ENCODE measurements at places on chromosomes 7 and 10.

DNA sequence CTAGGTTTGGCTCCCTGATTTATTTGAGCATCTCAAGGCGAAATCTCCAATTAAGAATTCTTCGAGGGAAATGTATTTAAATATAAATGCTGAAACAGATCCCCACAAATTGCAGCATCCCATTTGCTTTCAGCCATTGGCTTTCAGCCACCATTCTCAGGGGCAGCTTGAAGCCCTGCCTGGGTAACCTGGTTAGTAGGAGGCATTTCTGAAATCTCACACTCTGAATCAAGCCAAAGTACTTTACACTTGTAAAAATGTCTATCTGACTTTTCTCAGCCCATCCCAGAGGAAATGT is 49.1 kb downstream of the GCC1 start:
- no peak for DNase-seq

DNA sequence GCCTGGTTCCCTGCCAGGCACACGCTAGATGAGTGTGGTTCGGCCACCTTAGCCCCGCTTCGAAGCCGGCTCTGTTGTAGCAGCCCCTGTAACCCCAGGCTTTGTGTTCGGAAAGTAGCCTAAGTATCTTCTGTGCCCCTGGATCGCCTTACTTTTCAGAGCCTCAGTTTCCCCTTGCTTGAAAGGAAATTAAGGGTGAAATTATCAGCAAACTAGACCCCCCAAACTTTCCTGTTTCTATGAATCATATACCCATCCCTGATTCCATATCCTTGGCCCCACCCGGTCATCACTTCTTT is 312 bp downstream of the PDCD11 start:
- no peak for DNase-seq

- DNase-seq, result peak; percentile 62
Observed at GRCh38 chr7:108347616-108348015, 108.6 kb downstream of the NRCAM start.

DNA sequence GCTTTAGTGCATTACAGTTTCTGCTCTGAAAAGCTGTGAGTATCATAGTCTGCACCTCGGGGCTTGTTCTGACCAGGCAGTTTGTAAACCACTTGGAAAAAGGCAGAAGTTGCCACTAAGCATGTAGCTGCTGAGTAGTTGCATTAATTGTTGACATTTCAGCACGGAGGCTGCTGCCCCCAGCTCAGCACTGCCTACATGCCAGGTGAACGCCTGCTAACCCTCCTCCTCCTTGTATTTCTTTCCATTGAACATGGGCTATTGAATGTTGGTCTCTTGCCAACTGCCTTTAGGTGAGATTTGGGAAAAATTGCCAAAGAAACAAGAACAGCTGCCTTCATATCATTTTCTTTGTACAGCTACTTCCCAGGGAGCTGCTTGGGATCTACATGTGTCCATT is 164.2 kb downstream of the RAPGEF5 start:
- DNase-seq, result no peak

DNA sequence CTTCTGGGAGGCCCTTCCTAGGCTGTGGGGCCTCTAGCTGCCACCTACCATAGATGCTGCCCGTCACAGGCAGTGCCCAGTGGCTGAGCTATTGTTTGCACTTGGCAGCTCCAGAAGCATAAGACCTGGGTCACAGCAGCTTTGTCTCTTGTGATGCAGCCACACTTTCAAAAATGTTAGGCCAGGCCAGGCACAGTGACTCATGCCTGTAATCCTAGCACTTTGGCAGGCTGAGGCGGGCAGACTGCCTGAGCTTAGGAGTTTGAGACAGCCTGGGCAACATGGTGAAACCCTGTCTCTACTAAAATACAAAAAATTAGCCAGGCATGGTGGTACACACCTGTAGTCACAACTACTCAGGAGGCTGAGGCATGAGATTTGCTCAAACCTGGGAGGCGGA is 9.5 kb upstream of the KAZALD1 start:
- DNase-seq, result peak; percentile 71

DNA sequence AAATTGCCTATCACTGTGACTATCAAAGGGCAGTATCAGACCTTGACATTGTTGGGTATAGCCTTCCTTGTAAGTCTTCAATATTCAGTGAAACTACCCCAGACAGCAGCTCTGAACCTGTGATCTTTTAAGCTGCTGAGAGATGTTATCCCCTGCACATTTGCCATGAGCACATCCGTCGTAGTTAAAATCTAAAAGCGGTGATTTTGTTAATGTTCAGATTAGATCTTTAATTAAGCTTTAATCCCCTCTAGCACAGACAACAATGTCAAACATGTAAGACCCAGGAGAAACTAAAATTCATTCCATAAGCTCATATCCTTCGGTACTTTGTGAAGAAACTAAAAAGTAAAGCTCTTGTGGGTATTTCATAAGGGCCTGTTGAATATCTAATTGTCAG is 105.8 kb downstream of the MALRD1 start:
- DNase-seq, result no peak

- peak; percentile 62 for DNase-seq
Observed at GRCh38 chr7:115094163-115094562, 172.3 kb downstream of the MDFIC start.

DNA sequence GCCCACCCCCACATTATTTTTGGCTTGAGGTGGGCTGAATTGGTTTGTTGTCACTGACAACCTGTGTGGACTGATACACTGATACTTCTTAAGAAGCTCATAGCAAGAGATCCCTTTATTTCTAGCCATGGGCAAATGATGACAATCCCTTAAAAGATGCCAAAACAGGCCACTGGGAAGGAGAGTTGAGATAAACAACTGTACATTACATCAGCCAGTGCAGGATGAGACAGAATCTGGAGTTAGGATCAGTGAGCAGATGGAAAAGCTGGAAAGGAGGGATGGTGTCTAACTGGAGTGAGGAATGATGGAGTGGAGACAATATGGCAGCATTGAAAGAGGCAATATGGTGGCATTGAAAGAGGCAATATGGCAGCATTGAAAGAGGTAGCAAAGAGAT is 195.9 kb upstream of the LYZL2 start:
- no peak for DNase-seq

DNA sequence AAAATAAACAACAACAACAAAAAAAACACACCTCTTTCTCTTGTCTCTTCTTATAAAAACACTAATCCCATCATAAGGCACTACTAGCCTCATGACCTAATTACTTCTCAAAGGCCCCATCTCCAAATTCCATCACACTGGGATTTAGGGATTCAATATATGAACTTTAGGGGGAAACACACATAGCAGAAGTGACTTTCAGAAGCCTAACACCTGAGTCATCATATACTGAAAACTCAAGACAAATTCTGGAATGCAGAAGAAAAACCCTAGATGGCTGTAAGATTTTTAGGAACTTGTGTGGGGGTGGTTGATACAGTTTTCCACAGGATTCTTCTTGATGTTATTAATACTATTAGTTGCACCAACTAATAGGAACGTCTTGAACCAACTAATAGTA is 33.7 kb upstream of the CSTF2T start:
- peak; percentile 84 for DNase-seq

- DNase-seq, result peak; percentile 77
Observed at GRCh38 chr10:30803892-30804322, 174.4 kb upstream of the LYZL2 start.

GRCh38 chr10:127945948-127946711 is 39.2 kb downstream of the PTPRE start:
- no peak for DNase-seq

DNA sequence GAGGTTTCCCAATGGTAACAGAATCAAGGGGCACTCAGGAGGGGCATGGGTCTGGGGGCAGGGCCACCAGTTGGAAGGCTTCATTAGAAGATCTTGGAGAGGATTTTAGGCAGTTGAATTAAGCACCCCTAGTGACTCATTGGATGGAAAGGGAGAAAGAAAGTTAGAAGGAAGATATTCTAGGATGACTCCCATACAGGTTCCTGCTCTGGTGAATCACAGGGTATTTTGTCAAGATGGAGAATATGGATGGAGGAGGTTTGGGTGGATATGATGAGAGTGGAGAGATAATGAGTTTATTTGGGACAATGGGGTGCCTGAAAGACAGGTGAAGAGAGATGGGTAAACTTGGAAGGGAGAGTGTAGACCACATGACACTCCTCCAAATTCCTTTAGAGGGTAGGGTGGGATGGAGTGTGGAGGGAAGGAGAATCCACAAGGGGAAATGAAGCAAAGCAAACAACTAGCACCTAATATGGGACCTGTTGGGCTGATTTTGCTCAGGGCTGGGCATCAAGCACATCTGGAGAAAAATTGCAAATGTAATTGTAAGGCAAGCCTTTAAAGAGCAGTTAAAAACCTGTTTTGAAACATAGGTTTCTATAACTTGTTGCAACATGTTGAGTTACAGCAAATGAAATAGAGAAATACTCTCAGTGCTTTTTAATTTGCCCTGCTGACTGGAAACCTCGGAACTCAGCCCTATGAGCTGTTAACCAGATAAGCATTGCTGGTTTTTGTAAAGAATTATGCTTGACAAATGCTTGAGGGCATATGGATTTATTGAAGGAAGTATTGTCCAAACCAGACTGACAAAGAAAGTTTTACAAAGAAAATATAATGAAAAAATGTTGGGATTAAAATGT is 2.9 kb upstream of the ENTPD7 start:
- no peak for DNase-seq

GRCh38 chr10:95880704-95881103 is 27.1 kb upstream of the CC2D2B start:
- DNase-seq, result no peak

DNA sequence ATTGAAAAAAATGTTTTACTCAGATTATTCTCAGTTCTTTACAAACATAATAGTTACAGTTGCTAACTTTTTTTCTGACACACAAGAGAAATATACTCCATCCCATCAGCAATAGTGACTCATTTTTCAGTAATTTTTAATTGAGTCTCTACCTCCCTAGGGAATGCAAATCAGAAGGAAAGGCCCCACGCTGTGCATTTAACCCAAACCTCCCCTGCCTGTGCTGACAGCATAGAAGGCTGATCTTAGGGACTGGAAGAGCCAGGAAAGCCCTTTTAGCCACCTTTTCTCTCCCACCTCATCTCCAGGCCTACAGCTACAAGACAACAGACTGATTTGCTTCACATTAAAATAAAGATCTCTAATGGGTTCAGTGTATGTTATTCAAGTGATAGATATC is 24.7 kb upstream of the PIK3CG start:
- DNase-seq, result peak; percentile 96
